Activated gamma-delta T cell treated with Interleukin-2 at 50 U/mL for 16 hours (primary cell): ENCODE measurements at places on chromosomes 1 and 21.
A peak's percentile ranks its signal among the peaks of the same experiment; 100 is the strongest.

DNA sequence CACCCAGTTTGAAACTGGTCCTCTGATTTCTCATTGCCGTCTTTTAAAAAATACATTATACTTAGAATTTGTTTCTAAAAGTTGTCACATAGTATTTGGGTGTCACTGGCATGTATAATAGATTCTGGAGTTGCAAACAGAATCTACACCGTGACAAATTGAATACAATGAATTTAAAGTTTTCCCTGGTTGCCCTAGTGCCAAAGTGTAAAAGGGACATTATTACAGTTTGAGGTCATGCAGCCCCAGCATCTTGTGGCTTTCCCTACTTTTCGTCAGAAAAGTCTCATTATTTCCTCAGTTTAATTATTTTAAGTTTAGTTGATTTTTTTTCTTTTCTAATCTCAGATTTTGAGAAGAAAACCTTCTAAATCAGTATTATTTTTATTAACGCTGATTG is 155.9 kb downstream of the DISP1 start:
- DNase-seq: no peak

GRCh38 chr21:25734654-25734903 is 125 bp downstream of the ATP5PF start:
- DNase-seq: no peak

DNA sequence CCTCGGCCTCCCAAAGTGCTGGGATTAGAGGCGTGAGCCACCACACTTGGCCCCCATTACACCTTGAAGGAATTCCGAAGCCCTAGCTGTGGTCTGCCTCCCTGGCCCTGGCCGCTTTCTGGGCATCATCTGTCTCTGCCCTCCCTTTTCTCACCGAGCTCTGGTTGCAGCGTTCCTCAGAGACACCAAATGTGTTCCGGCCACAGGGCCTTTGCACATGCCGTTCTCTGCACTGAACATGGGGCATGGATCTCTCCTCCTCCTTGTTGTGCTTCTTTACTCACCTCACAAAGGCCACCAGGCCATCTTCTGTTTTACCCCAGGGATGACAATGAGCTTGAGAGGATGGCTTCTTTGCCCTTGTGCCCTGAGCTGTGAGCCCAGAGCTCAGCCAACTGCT is 39.3 kb downstream of the CA6 start:
- no peak for DNase-seq

- no peak for DNase-seq
These were observed 14.5 kb downstream of the AIDA start for GRCh38 chr1:222697826-222698225.

DNA sequence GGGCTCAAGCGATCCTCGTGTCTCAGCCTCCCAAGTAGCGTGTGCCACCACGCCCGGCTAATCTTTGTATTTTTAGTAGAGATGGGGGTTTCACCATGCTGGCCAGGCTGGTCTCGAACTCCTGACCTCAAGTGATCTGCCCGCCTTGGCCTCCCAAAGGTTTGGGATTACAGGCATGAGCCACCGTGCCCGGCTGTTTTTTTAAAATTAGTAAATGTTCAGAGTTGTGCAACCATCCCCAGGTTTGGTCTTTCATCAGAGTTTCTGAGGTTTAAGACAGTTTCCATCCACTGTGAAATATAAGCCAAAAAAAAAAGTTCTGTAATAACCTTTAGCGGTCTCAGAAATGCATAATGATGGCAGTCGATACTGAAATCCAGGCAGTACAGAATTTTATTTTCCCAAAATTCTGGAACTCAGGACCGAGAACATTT is 550 bp upstream of the SYT11 start:
- no peak for DNase-seq

DNA sequence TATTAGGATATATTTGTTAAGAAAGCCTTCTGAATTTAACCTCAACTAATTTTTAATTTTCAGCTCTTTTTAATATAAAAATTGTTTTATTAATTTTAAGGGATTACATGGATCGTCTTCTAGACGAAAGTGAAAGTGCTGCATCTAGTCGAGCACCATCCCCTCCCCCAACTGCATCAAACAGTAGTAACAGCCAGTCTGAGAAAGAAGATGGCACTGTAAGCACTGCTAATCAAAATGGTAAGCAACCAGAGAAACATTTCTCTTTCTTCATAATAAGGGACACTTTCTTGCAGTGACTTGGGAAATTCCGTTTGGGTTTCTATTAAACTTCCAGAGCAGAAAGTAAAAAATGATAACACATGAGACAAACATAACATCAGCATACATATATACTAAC is 56.9 kb downstream of the MIER1 start:
- DNase-seq: peak; percentile 31

- DNase-seq: no peak
These were observed 15.9 kb upstream of the OLFML3 start for GRCh38 chr1:113963281-113963906.

DNA sequence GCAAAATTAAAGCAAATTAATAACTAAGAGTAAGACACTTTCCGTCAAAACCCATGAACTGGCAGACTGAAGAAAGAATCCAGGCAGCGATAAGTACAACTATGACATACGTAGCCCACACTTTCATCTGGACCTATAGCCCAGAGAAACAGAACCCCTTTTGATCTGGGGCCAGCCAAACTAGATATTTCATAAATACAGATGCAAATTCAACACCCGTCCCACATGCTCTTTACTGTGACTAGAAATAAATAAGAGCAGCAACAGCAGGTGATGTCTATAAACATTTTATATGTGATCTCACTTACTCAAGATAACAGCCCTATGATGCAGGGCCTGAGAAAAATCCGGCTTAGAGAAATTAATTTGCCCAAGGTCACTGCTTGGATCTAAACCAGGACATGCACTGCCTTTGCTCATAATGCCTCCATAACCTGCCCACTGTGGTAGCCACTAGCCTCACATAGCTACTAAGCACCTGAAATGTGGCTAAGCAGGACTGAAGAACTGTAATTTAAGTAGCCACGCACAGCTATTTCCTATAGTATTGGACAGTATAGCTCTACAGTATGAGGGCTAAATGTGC is 130.2 kb downstream of the TGFBR3 start:
- no peak for DNase-seq

GRCh38 chr1:173733912-173734311 is 19.1 kb downstream of the KLHL20 start:
- DNase-seq: no peak

DNA sequence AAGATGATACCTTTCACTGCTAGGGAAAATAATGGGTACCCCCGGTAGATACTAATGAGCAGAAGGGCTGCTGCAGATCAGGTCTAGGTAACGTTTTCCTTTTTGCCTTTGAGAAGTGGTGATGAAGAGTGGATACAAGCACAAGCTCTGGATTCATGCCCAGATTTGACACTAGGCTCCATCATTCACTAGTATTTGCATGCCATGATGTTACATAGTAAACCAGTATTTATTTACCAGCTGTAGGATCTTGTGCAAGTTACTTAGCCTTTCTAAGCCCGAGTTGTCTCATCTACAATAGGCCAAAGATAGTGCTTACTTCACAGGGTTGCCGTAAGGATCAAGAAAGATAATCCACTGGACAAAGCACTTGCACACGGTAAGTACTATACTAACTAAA is 14.2 kb downstream of the PTPN14 start:
- DNase-seq: no peak
